ENCODE measurements at places on chromosomes 4 and X.

GRCh38 chr4:183746305-183747229, 87.5 kb downstream of the TRAPPC11 start:
- DNase-seq: no peak

- no peak for DNase-seq
Measured at GRCh38 chr4:103754844-103755243, 35.1 kb upstream of the TACR3 start.

GRCh38 chrX:70354716-70355115, 64.8 kb downstream of the KIF4A start:
- no peak for DNase-seq

- peak; percentile 58 for DNase-seq
Measured at GRCh38 chr4:41644288-41644914, 104.1 kb downstream of the PHOX2B start.

DNA sequence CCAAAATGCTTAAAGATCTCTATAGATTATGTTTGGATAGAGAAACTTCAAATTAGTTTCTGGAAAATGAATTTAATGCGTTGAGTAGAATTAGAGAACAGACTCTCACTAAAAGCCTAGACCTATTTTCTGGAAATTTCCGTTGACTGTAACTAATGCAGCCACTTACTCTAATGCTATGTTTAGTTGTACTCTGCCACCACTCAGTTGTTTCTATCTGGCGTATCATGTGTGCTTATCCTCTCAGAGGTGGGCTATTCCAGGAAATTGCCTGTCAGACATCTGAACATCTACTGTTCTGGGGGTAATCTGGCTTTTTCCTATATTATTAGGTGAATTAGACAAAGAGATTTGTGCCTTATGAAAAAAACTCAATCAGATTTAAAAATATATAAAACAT, 347.1 kb upstream of the FSTL5 start:
- DNase-seq: no peak

DNA sequence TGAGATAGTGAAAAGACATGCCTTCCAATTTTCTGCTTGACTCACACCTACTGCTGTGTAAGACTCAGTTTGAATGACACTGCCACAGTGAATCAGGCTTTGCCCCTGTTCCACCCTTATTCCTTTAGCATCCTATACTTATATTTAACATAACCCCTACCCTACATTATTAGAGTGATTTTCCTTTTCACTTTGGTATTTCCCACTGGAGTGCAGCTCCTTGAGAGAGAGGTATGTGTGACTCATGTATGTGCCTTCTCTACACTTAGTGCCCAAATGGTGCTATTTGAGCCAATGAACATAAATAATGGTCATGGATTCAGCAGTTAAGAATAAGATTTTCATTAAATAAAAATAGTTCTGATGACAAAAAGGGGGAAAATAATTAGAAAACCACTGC, 69.5 kb downstream of the RRAGB start:
- DNase-seq: no peak

DNA sequence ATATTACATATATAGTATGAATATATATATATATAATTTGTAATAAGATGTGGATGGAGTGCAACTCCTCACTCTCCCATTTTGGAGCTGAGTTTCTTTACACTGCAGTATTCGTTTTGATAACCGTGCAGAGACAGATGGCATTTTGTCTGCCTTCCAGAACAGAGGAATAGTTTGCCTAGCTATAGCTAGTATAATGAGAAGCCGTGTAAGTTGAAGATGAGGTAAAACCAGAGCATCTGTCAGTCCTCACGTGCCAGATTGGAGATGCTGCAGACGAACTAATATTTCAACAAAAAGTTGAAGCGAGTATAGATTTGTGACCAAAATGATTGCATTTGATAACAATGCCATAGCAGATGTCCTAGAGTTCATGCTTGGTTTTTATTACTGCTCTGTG, 180.6 kb downstream of the FMR1NB start:
- no peak for DNase-seq

GRCh38 chr4:123469696-123470095, 73.1 kb downstream of the SPRY1 start:
- DNase-seq: no peak

- DNase-seq: no peak
Measured at GRCh38 chr4:159425737-159426305, 322.9 kb downstream of the RAPGEF2 start.

GRCh38 chr4:72118017-72118416, 86.2 kb downstream of the NPFFR2 start:
- no peak for DNase-seq

- DNase-seq: no peak
Measured at GRCh38 chr4:71259911-71260331, 78.9 kb upstream of the SLC4A4 start.

DNA sequence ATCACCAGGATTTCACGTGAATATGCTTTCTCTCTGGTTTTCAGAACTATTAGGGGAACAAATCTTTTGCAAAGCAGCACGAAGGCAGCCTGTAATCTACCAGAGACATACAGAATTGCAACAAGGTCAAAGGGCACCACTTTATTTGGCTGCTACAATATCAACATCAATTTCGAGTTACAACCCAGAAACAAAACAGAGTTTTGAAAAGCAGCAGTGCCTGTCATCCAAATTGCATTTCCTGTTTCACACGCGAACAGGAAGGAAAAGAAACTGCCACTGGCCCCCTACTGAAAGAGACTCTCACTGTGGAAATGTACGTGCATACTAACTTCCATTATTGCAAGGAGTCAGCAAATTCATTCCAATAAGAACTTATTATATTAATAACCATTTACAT, 17.1 kb upstream of the C1QTNF7 start:
- DNase-seq: no peak

DNA sequence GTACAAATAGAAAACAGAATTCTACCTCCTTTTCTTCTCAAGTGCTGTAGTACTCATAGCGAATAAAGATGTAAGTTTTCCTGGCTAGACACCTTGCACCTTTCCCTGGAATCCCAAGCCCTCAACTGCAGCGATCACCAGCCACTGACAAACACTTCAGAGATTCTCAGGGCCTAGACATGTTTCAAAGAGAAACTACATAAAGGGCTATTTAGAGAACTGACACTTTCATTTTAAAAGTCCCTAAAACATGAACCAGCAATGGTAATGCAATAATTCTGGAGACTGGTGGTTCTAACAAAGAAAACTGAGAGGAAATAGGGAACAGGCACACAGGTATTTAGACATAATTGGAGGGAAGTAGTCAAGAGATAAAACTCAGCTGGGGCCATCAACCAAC, 35.7 kb downstream of the FANCB start:
- no peak for DNase-seq

GRCh38 chr4:171847751-171848150, 34.5 kb downstream of the GALNTL6 start:
- DNase-seq: no peak

GRCh38 chrX:48474127-48474526, 1.9 kb upstream of the FTSJ1 start:
- DNase-seq: no peak

- DNase-seq: no peak
Measured at GRCh38 chrX:790783-791360, 160.3 kb downstream of the SHOX start.
